ENCODE measurements at places on chromosomes 7 and 10.

- no peak for DNase-seq
Measured at GRCh38 chr7:130286881-130287280, 6.1 kb upstream of the CPA4 start.

GRCh38 chr7:135857519-135858274, 109.1 kb upstream of the FAM180A start:
- no peak for DNase-seq

GRCh38 chr10:52807803-52808202, 35.2 kb upstream of the MBL2 start:
- DNase-seq: no peak

DNA sequence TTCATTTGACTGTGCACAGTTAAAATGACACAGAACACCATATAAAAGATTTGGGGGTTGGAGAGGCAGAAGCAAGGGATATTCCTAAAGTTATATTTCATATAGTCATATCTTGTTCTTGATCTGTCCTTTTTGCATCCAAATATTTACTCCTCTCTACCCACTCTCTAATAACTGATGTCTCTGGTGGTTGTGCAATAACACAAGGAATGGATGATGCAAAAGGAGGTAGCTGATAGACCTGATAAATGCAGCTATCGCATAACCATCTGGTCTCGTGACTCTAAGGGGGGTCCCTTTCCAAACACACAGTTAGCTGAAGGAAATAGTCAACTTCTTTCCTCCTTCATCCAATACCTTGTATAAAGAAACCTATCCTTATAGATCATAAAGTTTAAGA, 123.1 kb downstream of the POLR1F start:
- no peak for DNase-seq

GRCh38 chr10:44882166-44882720, 28.9 kb upstream of the TMEM72 start:
- no peak for DNase-seq

GRCh38 chr7:38330861-38331621, 57.6 kb upstream of the TARP start:
- no peak for DNase-seq
